ENCODE measurements at places on chromosomes 5 and 9.

GRCh38 chr5:82246960-82247574 is 31.1 kb downstream of the RPS23 start:
- DNase-seq: no peak

DNA sequence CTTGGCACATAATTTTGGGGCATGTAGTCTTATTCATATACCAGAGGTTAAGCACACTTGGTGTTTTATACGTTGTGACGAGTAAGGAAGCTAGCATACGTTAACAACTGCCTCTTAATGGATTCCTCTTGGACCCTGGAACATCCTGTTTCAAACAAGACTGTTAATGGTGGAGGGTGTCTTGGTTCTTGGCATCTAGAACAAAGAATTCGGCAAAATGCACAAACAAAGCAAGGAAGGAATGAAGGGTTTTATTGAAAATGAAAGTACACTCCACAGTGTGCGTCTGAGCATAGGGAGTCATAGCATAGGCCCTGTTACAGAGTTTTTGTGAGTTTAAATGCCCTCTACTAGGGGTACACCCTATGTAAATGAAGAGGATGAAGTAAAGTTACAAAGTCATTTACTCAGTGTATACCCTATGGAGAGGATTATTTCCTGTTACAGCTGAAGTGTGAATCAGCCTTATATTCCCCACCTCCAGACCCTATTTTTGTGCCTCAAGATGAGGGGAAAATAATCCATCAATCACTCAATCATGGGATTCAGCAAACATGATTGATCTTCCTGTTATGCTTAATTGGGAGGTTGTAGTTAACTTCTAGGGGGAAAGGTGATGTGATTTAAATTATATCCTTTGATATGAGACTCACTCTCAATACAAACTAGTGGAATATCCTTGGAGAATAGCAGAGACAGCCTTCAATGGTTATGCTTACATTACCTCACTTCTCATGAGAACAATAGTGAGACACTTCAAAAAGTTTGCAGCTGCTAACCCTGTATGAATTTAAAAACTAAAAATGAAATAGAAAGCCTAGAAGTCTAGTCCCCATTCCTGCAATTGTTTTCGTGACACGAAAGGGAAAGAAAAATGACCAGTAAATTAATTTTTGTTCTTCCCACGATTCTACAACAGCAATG is 84.9 kb upstream of the MYO10 start:
- no peak for DNase-seq

GRCh38 chr5:137092831-137093230 is 406.3 kb downstream of the SPOCK1 start:
- DNase-seq: no peak

DNA sequence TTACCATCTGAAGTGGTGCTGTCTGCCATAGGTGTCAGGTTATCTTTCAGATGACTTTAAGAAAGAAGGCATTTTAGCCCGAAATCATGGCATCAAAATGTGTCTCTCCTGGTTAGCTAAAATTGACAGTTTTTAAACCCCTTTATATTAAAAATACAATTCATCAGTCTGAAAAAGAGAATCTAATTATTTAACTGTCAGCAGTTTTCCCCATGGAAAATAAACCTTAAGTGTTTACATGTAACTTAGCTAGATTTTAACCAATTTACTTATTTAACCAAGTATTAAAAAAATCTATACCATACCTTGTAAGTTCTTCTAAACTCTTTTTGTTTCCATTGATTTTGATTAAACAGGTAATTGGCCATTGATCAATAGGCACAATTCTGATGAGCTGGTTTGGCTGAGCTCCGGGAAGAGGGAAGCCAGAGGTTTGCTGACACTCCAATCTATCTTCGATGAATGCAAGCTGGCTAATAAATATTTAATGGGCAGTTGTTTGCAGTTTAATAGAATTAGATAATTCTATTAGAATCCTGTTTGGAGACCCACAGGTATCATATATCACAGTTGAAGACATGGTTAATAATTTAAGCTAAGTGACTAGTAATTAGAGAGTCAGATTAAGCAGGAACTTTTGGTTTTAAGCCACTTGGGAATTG is 114.0 kb downstream of the MAT2B start:
- DNase-seq: no peak

- no peak for DNase-seq
These were observed 71.7 kb upstream of the FCN1 start for GRCh38 chr9:134989206-134990065.

DNA sequence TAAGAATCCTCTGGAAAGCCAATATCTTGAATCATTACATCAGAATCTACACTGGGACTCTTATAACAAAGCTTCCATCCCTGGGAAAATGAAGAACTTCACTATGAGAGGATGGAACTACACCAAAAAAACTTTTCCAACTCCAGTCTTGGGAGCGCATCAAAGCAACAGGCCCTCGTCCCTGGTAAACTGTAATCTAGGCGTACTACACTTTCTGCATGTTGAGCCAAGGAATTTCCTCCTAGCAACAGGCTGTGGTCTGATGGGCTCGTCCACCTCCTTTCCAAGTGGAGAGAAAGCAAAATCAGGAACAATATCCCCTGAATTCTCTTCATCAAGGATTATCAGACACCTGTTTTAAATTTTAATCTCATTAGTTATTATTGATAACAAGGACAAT is 94.1 kb downstream of the NFIB start:
- no peak for DNase-seq

Data from SK-N-DZ (cell line).